ENCODE measurements at places on chromosomes 2 and 18.

GRCh38 chr2:237170020-237170419 lies 84.3 kb downstream of the COPS8 start:
- no peak for DNase-seq
- H3K27ac ChIP-seq: no peak overlapping the region
- no peaks in the 10 kb centered on the region for H3K27me3 ChIP-seq
- H3K36me3 ChIP-seq: no peaks in the 10 kb centered on the region

GRCh38 chr18:6859676-6860422 lies 130.3 kb downstream of the ARHGAP28 start:
- no peak overlapping the region for H3K27ac ChIP-seq
- H3K4me3 ChIP-seq: no peak overlapping the region
- DNase-seq: no peak
- no peaks in the 10 kb centered on the region for H3K36me3 ChIP-seq

- H3K36me3 ChIP-seq: no peaks in the 10 kb centered on the region
- H3K4me1 ChIP-seq: no peaks in the 10 kb centered on the region
- no peaks in the 10 kb centered on the region for H3K27me3 ChIP-seq
- no peak overlapping the region for H3K4me3 ChIP-seq
- DNase-seq: no peak
- H3K27ac ChIP-seq: no peak overlapping the region
Observed at GRCh38 chr18:39805218-39805617, 2149.8 kb upstream of the PIK3C3 start.

DNA sequence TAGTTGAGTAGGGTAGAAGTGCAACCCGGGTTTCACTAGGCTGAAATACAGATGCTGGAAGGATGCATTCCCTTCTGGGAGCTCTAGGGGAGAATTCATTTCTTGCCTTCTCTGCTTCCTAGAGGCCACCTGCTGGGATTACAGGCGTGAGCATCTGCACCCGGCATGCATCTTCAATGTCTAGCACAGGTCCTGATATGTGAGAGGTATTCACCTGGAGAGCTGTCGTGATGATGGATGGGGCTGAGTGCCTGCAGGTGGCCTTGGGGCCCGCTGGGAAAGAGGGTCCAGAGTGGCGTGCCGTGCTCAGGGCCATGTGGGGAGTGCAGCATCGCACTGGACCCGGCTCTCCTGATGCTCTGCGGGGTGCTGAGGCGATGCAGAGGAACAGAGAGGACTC lies 6.6 kb upstream of the NTSR2 start:
- peaks cover 23% of the 10 kb centered on the region for H3K4me1 ChIP-seq
- no peaks in the 10 kb centered on the region for H3K27me3 ChIP-seq
- no peaks in the 10 kb centered on the region for H3K36me3 ChIP-seq
- DNase-seq: no peak
- no peak overlapping the region for H3K27ac ChIP-seq
- no peak overlapping the region for H3K4me3 ChIP-seq

DNA sequence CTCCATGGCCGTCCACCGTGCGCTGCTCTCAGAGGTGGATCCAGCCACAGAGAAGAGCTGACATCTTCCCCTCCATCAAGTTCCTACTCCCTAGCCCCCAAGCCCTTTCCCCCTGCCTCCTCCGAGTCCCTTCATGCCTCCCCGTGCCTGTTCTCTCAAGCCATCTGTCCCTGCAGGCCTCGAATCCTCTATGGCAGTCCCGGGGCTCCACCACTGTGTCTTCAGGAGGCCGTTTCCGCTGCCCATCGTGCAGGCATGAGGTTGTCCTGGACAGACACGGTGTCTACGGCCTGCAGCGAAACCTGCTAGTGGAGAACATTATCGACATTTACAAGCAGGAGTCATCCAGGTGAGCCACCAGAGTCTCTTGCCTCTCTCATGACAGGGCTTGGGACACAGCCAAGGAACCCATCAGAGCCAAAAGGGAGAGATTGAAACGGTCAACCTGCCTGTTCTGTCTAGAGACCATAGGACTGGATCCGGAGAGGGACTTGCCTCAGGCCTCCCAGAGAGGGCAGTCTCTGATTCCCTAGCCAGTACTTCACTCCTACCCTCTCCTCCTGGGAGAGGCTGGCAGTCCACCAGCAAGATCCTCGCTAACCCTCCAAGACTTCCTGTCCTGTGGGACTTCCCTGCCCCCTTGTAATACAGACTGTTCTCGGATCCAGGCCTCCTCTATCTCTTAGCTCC lies 9.7 kb downstream of the UCN start:
- no peak overlapping the region for H3K27ac ChIP-seq
- no peaks in the 10 kb centered on the region for H3K4me1 ChIP-seq
- no peaks in the 10 kb centered on the region for H3K36me3 ChIP-seq
- DNase-seq: no peak
- H3K27me3 ChIP-seq: no peaks in the 10 kb centered on the region

DNA sequence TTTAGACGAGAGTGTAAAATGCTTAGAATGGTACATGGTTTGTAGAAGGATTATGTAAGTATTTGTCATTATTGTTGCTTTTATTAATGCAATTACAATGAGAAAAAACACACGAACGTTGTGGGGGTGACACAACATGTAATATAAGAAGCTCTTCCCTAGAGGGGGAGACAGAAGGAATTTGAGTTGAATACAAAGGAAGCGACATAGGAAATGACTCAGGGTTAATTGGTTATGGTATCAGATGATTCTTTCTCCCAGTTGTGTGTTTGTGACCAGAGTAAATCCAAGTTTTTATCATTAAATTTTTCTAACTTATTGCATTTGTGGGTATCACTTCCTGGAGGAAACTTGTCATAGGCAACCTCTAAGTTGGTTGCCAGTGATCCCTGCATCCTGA lies 625.6 kb upstream of the CDH2 start:
- no peak for DNase-seq
- H3K27me3 ChIP-seq: no peaks in the 10 kb centered on the region
- H3K36me3 ChIP-seq: no peaks in the 10 kb centered on the region
- H3K27ac ChIP-seq: no peak overlapping the region

DNA sequence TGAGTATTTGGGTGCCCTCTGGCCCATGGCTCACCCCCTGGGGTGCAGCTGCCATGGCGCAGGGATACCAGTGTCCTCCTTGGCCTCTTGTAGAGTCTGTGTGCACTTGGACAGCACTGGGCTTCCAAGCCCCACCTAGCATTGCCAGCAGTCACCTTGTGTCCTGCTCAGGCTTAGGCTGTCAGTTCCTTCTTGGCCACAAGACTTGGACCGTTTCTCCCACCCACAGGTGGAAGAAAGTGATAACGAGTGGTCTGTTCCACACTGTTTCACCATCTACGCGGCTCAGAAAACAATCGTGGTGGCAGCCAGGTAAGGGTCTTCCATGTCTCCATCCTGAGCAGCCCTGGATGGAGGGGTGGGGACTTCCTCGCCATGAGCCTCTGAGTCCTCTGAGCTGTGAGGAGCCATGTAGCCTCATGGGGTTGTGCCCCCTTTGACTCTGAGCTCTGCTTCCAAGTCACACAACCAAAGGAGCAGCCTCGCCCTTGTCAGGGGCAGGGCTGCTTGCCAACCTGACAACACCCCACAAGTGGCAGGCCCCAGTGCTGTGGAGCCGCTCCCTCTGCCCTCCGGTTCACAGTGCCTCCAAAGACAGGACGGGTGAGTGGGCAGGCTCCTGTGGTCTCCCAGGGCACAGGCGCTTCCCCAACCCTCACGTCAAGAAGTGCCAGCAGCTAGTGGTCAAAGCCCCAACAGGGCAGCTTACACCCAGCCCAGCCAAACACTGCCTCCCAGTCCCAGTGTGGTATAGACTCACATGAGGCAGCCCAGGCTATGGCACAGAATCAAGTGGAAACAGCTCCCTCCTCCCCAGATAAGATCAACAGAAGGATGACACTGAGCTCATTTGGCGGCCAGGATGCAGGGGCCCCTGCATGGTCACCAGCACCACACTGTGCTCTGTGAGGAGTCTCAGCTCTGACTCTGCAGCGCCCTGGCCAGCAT lies 18.4 kb downstream of the STK25 start:
- no peak overlapping the region for H3K4me3 ChIP-seq
- H3K27me3 ChIP-seq: no peaks in the 10 kb centered on the region
- H3K36me3 ChIP-seq: no peaks in the 10 kb centered on the region
- H3K27ac ChIP-seq: no peak overlapping the region
- no peak for DNase-seq
- no peaks in the 10 kb centered on the region for H3K4me1 ChIP-seq

GRCh38 chr2:202762556-202762955 lies 109.0 kb downstream of the ICA1L start:
- H3K27ac ChIP-seq: no peak overlapping the region
- H3K36me3 ChIP-seq: no peaks in the 10 kb centered on the region
- no peaks in the 10 kb centered on the region for H3K4me1 ChIP-seq
- no peaks in the 10 kb centered on the region for H3K27me3 ChIP-seq
- H3K4me3 ChIP-seq: no peak overlapping the region

DNA sequence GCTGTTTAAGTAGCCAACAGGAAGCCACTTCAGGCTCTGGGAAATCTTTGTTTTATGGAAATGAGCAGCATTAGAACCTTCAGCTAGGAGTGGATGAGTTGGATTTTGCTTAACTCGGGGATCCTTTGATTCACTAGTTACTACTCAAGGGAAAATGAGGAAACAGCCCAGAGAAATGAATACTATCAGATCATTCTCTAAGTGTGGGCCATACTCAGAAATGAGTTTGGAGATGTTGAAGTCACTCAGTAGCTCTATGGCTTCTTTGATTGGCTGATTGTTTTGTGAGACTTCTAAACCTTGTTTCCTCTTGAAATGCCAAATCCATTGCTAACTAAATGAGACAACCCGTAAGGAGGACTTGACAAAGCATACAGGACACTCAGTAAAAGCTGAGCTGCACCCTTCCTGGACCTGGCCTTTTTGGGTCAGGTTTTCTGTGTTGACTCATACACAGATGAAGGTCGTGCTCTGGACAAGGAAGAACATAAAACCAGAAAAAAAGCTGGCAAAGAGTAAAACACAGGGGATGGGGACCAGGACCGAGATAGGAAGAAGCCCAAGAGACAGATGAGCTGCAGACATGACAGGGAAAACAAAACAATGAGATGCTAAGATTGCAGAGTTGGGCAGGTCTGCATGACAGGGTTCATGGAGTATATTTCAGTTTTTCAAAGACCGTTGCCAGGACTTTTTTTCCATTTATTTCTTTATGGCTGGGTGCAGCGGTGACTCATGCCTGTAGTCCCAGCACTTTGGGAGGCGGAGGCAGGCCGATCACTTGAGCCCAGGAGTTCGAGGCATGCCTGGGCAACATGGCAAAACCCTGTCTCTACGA lies 41.6 kb downstream of the INO80C start:
- no peak for DNase-seq
- no peaks in the 10 kb centered on the region for H3K27me3 ChIP-seq
- no peaks in the 10 kb centered on the region for H3K4me1 ChIP-seq
- no peak overlapping the region for H3K4me3 ChIP-seq
- H3K27ac ChIP-seq: no peak overlapping the region

DNA sequence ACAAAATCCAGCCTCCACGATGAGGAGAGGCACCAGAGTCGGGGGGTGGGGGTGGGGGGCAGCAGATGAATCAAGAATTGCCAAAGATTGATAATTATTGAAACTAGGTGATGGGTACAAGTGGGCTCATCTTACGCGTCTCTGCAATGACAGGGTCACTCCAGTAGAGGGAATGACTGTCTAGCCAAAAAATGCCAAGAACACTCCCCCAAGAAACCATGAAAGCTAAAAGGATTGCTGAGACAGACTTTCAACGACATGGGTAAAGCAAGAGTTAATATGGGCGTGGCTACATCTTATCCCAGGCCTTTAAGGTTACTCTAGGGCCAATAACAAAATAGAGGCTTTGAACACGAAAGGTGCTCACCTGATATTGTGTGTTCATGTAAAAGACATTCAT lies 86.5 kb downstream of the STK39 start:
- no peak for DNase-seq
- no peaks in the 10 kb centered on the region for H3K36me3 ChIP-seq
- H3K4me1 ChIP-seq: no peaks in the 10 kb centered on the region

- no peaks in the 10 kb centered on the region for H3K27me3 ChIP-seq
- no peak for DNase-seq
- no peaks in the 10 kb centered on the region for H3K36me3 ChIP-seq
- H3K4me3 ChIP-seq: no peak overlapping the region
Observed at GRCh38 chr2:40401896-40402295, 50.0 kb downstream of the SLC8A1 start.

GRCh38 chr18:31555971-31556747 lies 35.5 kb upstream of the TTR start:
- H3K4me1 ChIP-seq: no peaks in the 10 kb centered on the region
- H3K27ac ChIP-seq: no peak overlapping the region
- peak; percentile 18 for DNase-seq

- no peaks in the 10 kb centered on the region for H3K36me3 ChIP-seq
- peak overlapping the region; percentile 30 for H3K4me3 ChIP-seq
- H3K4me1 ChIP-seq: peaks cover 3% of the 10 kb centered on the region
- H3K27me3 ChIP-seq: no peaks in the 10 kb centered on the region
Observed at GRCh38 chr2:176174382-176174823, 14.1 kb upstream of the HOXD1 start.

DNA sequence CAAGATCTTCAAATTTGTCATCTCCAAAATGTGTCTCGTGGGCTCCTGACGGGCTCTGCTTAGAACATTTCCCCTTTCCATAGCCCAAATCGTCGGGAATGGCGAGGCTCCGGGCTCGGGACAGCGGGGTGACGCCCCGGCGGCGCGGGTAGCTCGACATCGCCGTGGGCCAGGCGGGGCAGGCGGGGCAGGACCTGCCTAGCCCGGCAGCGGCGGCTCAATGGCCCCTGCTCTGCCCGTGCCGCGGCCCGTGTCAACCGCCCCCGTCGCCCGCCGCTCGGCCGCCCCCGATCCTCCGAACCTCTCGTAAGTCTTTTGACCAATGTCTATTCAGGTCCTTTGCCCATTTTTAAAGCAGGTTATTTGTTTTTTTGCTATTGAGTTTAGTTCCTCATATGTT lies 111.2 kb downstream of the PMAIP1 start:
- H3K36me3 ChIP-seq: no peaks in the 10 kb centered on the region
- no peaks in the 10 kb centered on the region for H3K4me1 ChIP-seq
- H3K27me3 ChIP-seq: no peaks in the 10 kb centered on the region
- no peak for DNase-seq
- no peak overlapping the region for H3K4me3 ChIP-seq
- no peak overlapping the region for H3K27ac ChIP-seq

- no peak overlapping the region for H3K27ac ChIP-seq
- no peaks in the 10 kb centered on the region for H3K27me3 ChIP-seq
- no peak overlapping the region for H3K4me3 ChIP-seq
- no peaks in the 10 kb centered on the region for H3K36me3 ChIP-seq
- no peak for DNase-seq
Observed at GRCh38 chr2:21155365-21156136, 31.8 kb downstream of the TDRD15 start.

DNA sequence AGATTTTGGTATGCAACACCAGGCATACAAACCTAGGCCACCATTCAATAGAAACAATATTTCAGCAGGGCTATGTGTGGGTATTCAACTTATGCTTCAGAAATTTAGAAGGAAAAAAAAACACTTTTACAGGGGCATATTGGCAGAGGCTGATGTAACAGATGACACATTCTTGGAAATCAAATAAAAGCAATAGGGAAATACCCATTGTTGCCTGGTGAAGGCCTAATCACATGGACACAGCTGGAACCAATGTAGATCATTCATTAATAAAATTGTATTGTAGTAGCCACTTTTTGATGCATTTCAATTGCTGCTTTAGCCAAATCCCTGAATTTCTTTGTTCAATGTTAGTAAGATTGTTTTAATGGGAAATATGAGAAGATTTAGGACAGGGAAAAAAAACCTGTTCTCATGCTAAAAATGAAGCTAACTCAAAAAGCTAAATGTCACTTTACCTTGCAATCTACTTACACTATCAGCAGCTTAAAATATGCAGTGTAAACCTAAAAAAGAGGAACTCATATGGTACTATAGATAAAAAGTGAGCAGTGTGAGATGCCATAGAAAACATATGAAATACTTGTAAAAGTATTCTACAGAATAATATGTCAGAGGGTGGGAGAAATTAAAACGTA lies 289.4 kb downstream of the ZEB2 start:
- DNase-seq: no peak
- no peaks in the 10 kb centered on the region for H3K4me1 ChIP-seq
- H3K27me3 ChIP-seq: no peaks in the 10 kb centered on the region
- no peaks in the 10 kb centered on the region for H3K36me3 ChIP-seq
- H3K27ac ChIP-seq: no peak overlapping the region
